ENCODE measurements at places on chromosomes 13 and 19. TPM values are rescaled to one million over a fixed set of nuclear protein-coding genes. Genes with fewer than 3 reads are reported as not detected.
A peak's percentile ranks its signal among the peaks of the same experiment; 100 is the strongest.

The SBSN gene
- total RNA-seq, result 1,442 TPM

The DMRTC2 gene
- total RNA-seq, result not detected

The ADPRHL1 gene
- 7.4 TPM for total RNA-seq

The LGI4 gene
- 7.5 TPM for total RNA-seq

The CACNG6 gene
- total RNA-seq, result not detected

The FSD1 gene
- total RNA-seq, result not detected

The FAAP24 gene
- total RNA-seq, result 0.98 TPM

The PSG1 gene
- not detected for total RNA-seq

The CDX2 gene
- not detected for total RNA-seq

The IGFL4 gene
- total RNA-seq, result 7.6 TPM

The RNF225 gene
- total RNA-seq, result 13.6 TPM

The LILRB5 gene
- 0.83 TPM for total RNA-seq

The ZNF345 gene
- 13.3 TPM for total RNA-seq

- peaks cover 6% of the 10 kb centered on the region for H3K4me1 ChIP-seq
- DNase-seq, result no peak
- H3K4me3 ChIP-seq, result no peak overlapping the region
- H3K36me3 ChIP-seq, result no peaks in the 10 kb centered on the region
- H3K27me3 ChIP-seq, result no peaks in the 10 kb centered on the region
Measured at GRCh38 chr13:97535614-97536013, 101.6 kb downstream of the RAP2A start.

GRCh38 chr19:10105509-10106099 is 558 bp upstream of the PPAN start:
- H3K27me3 ChIP-seq, result no peaks in the 10 kb centered on the region
- H3K27ac ChIP-seq, result peak overlapping the region; percentile 66
- H3K4me1 ChIP-seq, result peaks cover 22% of the 10 kb centered on the region
- peak overlapping the region; percentile 75 for H3K4me3 ChIP-seq
- peaks cover 33% of the 10 kb centered on the region for H3K36me3 ChIP-seq

GRCh38 chr13:94825507-94825906 is 113.2 kb upstream of the SOX21 start:
- no peaks in the 10 kb centered on the region for H3K4me1 ChIP-seq
- no peak for DNase-seq
- H3K27me3 ChIP-seq, result no peaks in the 10 kb centered on the region

DNA sequence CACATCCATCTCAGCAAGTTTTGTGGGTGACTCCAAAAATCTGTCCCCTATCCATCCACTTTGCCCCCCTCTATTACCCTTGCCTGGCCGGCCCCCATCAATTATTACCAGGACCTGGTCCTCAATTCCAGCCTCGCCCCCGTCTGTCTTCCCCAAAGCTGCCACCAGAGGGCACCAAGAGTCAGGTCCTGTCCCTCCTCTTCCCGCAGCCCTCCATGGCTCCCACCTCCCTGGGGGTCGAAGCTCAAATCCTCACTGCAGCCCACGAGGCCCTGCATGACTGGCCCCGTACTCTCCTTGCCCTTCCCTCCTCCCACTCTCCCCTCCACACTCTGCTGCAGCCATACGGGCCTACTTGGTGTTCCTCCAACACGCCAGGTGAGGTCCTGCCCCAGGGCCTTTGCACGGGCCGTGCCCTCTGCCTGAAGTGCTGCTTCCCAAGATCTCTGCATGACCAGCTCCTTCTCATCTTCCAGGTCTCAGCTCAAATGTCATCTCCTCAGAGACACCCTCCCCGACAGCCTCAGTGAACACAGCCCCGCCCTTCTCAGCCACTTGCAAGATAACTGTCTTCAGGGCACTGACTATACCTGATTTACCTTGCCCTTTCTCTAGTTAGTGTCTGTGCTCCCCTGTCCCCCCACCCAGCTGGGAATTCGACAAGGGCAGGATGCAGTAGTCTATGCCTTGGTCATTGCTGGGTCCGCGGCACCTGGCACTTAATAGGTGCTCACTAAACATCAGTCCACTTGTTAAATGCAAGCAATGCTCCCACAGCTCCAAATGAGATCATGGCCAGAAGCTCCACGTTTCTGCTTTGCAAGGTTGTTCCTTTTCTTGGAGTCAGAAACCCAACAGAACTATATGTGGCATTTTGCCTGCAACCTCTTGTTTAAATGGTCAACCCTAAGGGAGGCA is 16.8 kb upstream of the SEMA6B start:
- H3K27ac ChIP-seq, result peak overlapping the region; percentile 48
- no peak overlapping the region for H3K4me3 ChIP-seq
- H3K36me3 ChIP-seq, result no peaks in the 10 kb centered on the region
- no peak for DNase-seq
- peaks cover 66% of the 10 kb centered on the region for H3K27me3 ChIP-seq
- H3K4me1 ChIP-seq, result peaks cover 24% of the 10 kb centered on the region

- H3K27ac ChIP-seq, result no peak overlapping the region
- no peak for DNase-seq
- H3K27me3 ChIP-seq, result peaks cover 46% of the 10 kb centered on the region
- no peak overlapping the region for H3K4me3 ChIP-seq
- peaks cover 12% of the 10 kb centered on the region for H3K4me1 ChIP-seq
Measured at GRCh38 chr19:51598159-51598915, 27.3 kb downstream of the ZNF175 start.

DNA sequence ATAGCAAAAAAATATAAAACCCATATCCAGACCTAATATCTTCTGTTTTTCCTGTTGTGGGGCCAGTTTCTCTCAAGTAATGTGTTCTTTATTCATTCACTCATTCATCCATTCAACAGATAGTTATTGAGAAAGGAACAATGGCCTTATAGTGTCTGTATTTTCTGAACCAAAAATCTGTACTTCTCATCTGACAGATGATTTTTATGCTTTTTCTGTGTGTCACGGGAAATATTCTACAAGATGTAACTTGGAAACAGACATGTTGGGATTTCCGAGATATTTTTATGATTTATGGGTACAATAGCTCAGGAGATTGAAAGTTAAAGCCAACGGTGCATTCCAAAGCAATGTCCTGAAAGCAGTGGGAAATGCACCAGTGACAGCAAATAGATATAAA is 5.7 kb downstream of the ACOD1 start:
- H3K27ac ChIP-seq, result no peak overlapping the region
- no peaks in the 10 kb centered on the region for H3K36me3 ChIP-seq
- no peaks in the 10 kb centered on the region for H3K27me3 ChIP-seq
- no peak for DNase-seq
- no peak overlapping the region for H3K4me3 ChIP-seq

DNA sequence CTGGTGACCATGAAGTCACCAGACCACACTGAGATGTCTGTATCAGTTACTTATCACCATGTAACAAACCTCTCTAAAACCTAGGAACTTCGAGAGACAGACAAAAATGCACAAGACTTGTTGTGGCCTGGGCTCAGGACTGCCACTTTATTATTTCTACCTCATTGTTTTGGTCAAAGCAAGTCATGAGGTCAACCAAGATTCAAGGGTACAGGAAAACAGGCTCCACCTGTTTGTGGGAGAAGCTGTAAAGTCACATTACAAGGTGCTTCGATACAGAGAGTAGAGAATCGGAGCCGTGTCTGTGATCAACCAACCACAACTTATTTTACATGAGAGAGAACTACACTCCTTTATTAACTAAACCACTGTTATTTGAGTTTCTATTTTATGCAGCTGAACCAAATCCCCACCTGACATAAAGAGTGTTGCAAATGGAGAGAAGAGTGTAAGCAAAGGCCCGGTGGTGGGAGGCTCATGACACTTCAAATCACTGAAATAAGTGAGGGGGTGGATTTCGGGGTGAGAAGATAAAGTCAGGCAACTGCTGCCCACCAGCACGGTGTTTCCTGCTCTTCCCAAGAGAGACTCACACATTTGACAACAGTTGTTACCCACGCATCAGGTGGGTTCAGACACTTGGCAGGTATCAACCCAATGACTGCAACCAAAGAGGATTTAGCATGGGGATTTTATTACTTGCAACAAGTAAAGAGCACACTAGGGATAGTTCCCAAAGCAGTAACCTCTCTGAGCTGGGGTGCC is 39.0 kb upstream of the IGSF23 start:
- no peak overlapping the region for H3K4me3 ChIP-seq
- no peaks in the 10 kb centered on the region for H3K36me3 ChIP-seq
- peaks cover 7% of the 10 kb centered on the region for H3K27me3 ChIP-seq
- H3K27ac ChIP-seq, result no peak overlapping the region

DNA sequence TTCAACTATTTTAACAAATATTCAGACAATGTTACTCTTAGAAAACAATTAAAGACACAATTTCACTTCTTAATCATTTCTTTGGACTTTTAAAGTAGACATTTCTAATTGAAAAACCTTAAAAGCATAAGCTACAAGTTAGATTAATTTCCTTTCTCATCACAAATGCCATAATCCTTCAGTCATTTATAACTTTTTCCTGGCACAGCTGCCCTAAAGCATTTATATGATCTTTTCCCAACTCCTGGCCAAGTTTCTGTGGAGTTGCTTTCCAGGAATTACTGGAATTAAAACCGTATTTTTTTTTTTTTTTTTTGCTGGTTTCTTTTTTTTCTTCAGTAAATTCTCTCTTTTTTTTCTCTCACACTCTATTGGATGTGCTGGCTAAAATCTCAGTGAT is 615.9 kb downstream of the TBC1D4 start:
- no peak overlapping the region for H3K27ac ChIP-seq
- DNase-seq, result no peak
- no peak overlapping the region for H3K4me3 ChIP-seq
- no peaks in the 10 kb centered on the region for H3K27me3 ChIP-seq
- H3K36me3 ChIP-seq, result no peaks in the 10 kb centered on the region

- no peaks in the 10 kb centered on the region for H3K27me3 ChIP-seq
- no peak overlapping the region for H3K27ac ChIP-seq
- no peak overlapping the region for H3K4me3 ChIP-seq
- no peaks in the 10 kb centered on the region for H3K36me3 ChIP-seq
- no peak for DNase-seq
Measured at GRCh38 chr13:82436099-82436585, 1446.1 kb downstream of the SLITRK1 start.

GRCh38 chr13:32150239-32150638 is 118.7 kb downstream of the FRY start:
- peak overlapping the region; percentile 50 for H3K27ac ChIP-seq
- H3K36me3 ChIP-seq, result no peaks in the 10 kb centered on the region
- H3K4me3 ChIP-seq, result no peak overlapping the region
- H3K27me3 ChIP-seq, result no peaks in the 10 kb centered on the region
- DNase-seq, result no peak

DNA sequence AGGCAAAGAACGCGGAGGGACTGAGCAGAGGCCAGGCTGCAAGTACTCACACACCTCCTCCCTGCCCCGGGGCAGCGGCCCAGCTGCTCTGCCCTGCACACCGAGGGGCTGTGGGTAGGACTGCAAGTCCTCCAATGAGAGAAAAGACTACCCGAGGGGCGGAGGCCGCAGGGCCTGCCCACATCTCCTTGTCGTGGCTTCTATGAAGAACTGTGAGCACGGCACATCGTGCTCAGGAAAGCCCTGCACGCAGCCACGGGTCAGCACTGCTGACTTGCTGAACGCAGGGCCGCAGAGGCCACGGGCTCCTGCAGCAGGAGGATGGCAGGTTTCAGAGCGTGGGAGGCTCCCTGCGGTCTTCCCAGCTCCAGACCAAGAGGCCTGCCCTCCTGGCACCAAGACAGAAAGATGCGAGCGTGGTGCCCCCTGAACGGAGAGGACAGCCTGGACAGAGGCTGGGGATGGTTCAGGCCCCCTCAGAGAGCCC is 37.4 kb downstream of the CEBPG start:
- H3K27ac ChIP-seq, result no peak overlapping the region
- H3K4me1 ChIP-seq, result peaks cover 11% of the 10 kb centered on the region
- no peaks in the 10 kb centered on the region for H3K27me3 ChIP-seq
- no peak for DNase-seq
- no peak overlapping the region for H3K4me3 ChIP-seq
- H3K36me3 ChIP-seq, result peaks cover 10% of the 10 kb centered on the region

GRCh38 chr13:111202745-111203144 is 87.6 kb downstream of the ARHGEF7 start:
- H3K36me3 ChIP-seq, result peaks cover 5% of the 10 kb centered on the region
- no peak overlapping the region for H3K4me3 ChIP-seq
- no peak overlapping the region for H3K27ac ChIP-seq

GRCh38 chr13:53198736-53199135 is 170.1 kb downstream of the OLFM4 start:
- H3K27me3 ChIP-seq, result peaks cover 41% of the 10 kb centered on the region
- DNase-seq, result no peak
- H3K36me3 ChIP-seq, result no peaks in the 10 kb centered on the region
- peaks cover 8% of the 10 kb centered on the region for H3K4me1 ChIP-seq

DNA sequence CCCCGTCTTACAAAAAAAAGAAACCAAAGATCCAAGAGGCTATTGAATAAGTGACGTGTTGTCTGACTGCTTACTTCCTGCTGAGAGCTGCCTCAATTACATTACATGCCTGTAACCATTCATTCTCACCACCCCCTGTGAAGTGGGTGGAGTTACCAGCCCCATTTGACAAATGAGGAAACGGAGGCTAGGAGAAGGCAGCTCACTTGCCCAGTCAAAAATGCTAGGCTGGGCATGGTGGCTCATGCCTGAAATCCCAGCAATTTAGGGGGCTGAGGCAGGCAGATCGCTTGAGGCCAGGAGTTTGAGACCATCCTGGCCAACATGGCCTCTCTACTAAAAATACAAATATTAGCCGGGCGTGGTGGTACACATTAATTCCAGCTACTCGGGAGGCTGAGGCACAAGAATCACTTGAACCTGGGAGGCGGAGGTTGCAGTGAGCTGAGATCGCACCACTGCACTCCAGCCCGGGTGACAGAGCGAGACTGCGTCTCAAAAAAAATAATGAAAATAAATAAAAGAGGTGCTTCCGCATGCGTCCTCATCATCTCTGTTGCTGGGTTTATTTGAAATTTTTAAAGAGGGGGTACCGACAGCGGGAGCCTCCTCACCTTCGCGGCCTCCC is 499 bp downstream of the LSM7 start:
- DNase-seq, result no peak
- peaks cover 32% of the 10 kb centered on the region for H3K36me3 ChIP-seq
- H3K27ac ChIP-seq, result peak overlapping the region; percentile 64
- peaks cover 60% of the 10 kb centered on the region for H3K4me1 ChIP-seq

DNA sequence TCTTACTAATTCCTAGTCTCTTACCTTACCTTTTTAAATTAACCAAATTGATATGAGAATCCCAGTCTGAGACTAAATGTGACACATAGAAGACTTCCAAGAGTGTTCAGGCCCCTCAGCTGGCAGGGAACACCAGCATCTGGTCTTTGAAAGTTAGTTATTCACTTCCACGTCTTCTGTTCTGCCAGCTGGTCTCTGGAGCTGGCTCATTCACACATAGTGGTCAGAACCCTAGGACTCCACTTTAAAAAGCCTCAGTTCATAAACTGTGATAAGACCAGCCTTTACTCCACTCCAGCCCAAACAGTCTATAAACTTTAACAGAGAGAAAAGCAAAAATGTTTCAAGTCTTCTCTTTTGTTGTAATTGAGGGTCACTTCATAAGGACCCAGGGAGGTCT is 263.0 kb downstream of the DCT start:
- H3K27ac ChIP-seq, result no peak overlapping the region
- no peak overlapping the region for H3K4me3 ChIP-seq
- H3K36me3 ChIP-seq, result no peaks in the 10 kb centered on the region
- H3K27me3 ChIP-seq, result no peaks in the 10 kb centered on the region
- no peaks in the 10 kb centered on the region for H3K4me1 ChIP-seq

- no peak overlapping the region for H3K27ac ChIP-seq
- H3K27me3 ChIP-seq, result peaks cover 9% of the 10 kb centered on the region
- no peaks in the 10 kb centered on the region for H3K36me3 ChIP-seq
- H3K4me1 ChIP-seq, result peaks cover 22% of the 10 kb centered on the region
Measured at GRCh38 chr19:35445826-35446593, 2.0 kb upstream of the FFAR2 start.
